ENCODE measurements at places on chromosomes 3 and 15. TPM values are rescaled to one million over a fixed set of nuclear protein-coding genes. Genes with fewer than 3 reads are reported as not detected.

Gene SCN11A
- polyA plus RNA-seq, result 1.8 TPM

Gene VPS13C
- 21.3 TPM for polyA plus RNA-seq

- DNase-seq, result no peak
Measured at GRCh38 chr3:125151442-125151817, 61.1 kb downstream of the SLC12A8 start.

- peak; percentile 90 for DNase-seq
Measured at GRCh38 chr15:25572191-25572590, 133.4 kb upstream of the UBE3A start.

DNA sequence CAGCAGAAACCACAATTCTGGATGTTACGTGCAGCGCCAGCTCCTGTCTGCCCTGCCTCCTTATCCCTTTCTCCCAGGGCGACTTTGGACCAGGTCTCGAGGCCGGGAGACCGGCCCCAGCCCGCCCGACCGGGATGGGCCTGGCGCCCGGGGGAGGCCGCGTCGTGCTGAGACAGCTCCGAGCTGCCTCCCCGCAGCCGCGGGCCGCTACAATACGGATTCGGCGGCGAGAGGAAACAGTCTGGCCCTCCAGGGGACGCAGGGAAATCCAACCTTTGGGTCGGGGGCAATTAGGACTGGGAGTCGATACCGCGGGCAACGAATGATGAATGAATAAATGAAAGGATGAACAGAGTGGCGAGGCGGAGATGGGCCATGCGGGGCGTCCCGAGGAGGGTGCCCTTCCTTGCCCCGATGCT lies 537 bp downstream of the GRAMD2A start:
- no peak for DNase-seq

Gene HRG
- polyA plus RNA-seq, result 0.16 TPM

Gene OXSR1
- 26.0 TPM for polyA plus RNA-seq

- DNase-seq, result no peak
Measured at GRCh38 chr3:158710601-158711000, 21.7 kb downstream of the RARRES1 start.

GRCh38 chr3:143356839-143357238 lies 237.3 kb downstream of the CHST2 start:
- DNase-seq, result no peak

Gene RBP2
- polyA plus RNA-seq, result not detected

Gene ZNF35
- 20.3 TPM for polyA plus RNA-seq

DNA sequence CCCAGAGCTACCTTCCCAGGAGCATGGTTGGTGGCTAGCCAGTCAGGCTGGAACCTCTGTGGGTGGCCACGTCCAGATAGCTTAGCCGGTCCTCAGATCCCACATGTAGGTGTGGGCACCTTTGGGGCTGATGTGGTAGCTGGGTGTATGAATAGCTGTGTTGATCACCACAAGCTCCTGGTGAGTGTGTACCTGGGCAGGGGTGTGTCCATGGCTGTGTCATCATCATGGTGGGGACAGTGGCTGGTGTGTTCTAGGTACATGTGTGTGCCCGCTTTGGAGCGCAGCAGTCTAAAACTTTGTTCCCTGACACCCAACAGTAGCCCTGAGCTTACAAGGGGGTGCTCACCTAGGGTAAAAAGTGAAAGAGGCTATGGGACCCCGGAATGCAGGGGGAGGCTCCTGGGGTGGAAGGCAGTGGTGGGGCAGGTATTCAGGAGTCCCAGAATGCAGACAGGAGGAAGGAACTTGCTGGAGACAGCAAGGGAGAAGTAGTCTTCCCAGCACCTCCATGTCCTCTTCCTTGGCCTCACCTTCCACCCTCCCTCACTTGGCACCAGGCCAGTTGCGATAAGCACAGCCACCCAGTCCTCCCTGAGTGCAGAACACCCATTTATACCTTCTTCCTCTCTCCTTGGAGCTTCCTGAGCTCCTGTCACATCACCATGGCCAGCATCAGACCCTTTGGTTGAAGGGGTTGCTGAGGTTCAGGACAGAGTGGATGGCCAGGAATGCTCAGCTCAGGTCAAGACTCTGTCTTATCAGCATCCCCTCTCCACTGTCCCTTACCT lies 1.2 kb downstream of the CISH start:
- DNase-seq, result no peak

DNA sequence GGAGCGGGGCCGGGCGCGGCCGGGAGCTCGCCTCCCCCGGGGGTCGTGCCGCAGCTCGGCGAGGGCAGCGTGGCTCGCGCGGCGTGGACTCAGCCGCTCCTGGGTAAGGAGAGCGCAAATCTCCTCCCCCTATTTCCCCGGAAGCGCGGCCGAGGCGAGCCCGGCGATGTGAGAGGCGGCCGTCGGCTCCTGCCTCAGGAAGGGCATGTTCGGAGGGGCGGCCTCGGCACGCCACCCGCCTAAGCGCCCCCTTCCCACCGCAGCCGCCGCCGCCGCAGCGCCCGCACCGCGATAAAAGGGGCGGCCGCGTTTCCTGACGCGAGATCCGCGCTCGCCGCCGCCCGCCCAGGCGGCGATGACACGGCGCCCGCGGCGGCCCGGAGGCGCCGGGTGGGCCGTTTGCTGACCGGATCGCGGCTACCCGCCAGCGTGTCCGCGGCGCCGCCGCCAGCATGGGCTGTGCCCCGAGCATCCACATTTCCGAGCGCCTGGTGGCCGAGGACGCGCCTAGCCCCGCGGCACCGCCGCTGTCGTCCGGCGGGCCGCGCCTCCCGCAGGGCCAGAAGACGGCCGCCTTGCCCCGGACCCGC lies at the start of gene PDE8A:
TSS of gene PDE8A (plus strand) at position 146 of the 590 bp plus-strand sequence. CDS start at position 453, 307 bp downstream.
- peak; percentile 34 for DNase-seq

DNA sequence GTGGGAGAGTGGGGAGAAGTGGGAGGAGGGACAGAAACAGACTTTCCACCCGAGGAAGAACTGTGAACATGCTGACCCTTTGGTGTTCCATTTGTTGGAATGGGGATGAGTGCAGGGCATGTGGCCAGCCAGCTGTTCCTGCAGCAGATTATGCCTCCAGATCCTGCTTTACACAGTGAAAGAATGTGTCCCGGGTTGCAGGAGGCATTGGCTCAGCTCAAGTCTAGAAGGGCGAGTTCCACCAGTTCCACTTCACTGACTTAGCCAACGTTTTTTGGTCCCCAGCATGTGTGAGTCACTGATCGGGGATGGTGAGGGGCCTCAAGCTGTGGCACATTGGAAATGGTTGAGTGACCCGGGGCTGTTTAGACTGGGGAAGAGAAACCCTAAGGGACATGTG lies 307.0 kb upstream of the ROPN1 start:
- peak; percentile 55 for DNase-seq

DNA sequence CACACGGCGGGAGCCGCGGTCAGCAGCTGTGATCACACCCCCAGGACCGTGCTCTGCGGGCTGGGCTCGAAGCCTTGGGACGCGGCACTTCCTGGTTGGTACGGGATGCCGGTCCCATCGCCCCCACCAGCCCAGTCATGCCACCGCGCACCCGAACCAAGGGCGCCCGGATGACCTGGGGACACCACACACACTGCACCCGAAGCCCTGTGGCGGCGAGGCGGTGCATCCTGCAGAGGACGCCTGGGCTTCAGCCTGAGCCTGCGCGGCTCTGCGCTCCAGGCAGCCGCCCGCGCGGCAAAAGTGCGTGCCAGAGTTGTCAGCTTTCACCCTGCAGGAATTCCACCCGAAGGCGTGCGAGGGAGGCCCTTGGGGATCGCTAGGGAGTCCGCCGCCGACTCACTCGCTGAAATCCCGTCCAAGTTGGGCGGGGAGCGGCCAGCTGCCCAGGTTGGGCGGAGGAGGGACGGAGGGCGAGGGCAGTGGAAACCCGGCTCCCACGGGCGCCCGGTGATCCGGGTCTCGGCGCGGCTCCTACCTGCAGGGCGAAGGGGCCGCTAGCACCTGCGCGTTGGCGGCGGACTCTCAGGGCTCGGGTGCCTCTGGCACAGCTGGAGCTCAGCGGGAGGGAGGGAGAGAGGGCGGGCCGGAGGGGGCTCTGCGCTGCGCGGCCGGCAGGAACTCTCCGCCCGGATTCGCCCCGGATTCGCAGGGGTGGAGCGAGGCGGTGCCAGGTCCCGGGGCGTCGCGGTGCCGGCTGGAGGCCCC lies at the start of gene PLD1:
TSS of gene PLD1 (minus strand) at position 623 of the 768 bp plus-strand sequence. CDS start 72,432 bp downstream, outside the sequence.
- DNase-seq, result peak; percentile 78

DNA sequence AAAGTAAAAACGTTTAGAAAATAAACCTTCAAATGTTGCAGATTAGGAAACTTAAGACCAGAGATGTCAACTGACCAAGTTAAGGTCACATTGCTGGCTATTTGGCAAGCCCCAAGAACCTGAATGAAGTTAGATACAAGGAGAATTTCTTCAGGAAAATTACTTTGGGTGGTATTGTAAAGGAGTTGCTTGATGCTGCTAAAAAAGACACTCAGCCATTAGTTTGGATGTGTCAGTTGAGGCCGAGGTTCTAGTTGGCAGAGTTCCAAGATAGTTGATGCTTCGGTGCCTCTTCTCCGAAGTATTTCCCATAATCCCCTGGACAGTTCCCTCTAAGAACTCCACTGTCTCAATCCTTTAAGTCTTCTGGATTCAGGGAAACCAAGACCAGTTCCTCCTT lies 24.3 kb downstream of the SIAH2 start:
- DNase-seq, result no peak

Gene CELSR3
- 13.5 TPM for polyA plus RNA-seq

DNA sequence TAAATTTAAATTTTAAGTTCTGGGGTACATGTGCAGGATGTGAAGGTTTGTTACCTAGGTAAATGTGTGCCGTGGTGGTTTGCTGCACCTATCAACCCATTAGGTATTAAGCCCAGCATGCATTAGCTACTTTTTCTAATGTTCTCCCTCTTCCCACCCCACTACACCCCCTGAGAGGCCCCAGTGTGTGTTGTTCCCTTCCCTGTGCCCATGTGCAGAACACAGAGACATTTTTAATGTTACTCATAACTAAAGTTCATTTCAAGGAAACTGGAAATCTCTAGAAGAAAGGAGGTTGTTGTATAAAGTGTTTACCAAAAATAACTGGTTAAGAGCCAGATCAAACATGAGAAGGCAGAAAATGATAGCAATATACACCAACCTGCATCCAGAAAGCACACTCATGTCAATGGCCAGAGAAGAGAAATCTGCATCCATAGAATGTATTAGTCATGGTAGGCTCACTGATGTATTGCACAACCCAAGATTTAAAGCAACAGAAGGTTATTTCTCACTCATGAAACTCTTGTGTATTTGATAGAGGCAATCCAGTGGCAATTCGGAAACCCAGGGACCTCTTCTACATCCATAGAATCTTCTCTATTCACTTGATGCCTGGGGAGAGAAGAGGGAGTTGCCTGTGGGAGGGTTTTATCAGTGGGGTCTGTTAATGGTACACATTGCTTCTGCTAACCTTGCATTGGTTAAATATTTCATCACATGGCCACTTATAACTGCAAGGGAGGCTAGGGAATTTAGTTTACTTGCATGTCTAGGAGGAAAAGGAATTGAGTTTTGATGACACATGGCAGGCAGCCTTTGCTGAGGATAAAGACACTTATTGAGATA lies 321.9 kb upstream of the RASGRP1 start:
- no peak for DNase-seq

DNA sequence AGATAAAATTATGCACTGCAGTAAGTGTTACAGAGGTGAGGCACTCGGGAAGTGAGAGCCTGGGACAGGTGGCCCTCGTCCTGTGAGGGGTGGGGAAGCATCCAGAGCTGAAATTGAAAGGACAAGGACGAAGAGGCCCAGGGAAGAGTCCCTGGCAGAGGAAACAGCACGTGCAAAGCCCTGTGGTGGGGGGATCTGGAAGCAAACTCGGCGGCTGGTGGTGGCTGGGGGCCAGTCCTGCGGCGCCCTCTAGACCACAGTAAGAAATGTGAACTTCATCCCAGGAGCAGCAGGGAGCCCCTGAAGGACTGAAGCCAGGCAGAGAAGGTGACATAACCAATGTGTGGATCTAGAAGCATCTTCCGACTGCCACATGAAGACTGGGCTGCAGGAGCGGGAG lies 42.8 kb downstream of the GRIP2 start:
- no peak for DNase-seq

Gene KLHL40
- polyA plus RNA-seq, result 3.2 TPM

DNA sequence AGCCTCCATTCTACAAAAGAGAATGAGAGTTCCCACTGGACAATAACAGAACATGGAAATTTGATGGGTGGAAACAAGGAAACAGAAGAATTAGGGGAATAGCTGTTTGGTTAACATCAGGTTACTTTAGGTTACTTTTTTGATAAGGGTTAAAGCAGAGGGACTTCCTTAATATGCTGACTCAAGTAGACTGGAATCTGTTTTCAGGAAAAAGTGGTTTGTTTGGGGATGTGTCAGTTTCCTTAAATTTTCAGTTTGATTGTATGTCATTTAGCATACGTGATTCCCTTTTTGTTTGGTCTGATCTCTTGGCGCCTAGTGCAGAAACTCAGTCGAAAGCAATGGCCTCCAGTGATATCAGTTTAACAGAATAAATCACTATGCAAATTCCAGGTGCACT lies 411.8 kb upstream of the GRM7 start:
- no peak for DNase-seq

Gene IL17RD
- polyA plus RNA-seq, result 27.9 TPM

DNA sequence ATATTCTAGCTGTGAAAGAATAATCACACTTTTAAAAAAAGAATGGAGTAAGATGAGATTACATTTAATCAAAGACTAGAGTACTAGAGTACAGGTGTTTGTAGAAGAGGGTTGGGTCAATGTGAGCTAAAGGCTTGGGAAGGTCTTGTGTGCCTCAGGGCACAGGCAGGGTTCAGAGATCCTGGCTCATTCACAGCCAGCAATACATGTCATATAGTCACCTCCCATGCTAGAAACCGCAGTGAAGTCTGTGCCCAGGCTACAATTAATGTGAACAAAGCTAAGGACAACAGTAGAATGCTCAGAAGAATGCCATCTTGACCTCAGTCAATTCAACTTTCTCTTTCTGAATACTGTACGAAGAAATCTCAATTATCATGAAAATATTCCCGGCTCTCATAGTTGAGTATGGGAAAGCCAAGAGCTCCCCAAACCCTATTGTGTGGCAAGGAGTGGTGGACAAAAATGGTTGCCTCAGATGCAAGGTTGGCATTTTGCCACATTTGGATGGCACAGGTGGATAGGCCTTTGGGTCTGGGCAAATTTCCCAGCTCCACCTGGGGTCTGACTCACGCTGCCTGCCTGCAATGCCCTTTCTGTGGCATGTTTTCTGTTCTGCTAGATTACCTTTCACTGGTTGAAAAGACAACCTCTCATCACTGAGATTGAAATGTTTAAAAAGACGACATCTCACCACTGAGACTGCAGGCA lies 70.2 kb downstream of the NMD3 start:
- no peak for DNase-seq

Data from testis (tissue), 5 donors.